NCI-H345 (cell line): ENCODE measurements at places on chromosomes 12 and 14.
A peak's percentile ranks its signal among the peaks of the same experiment; 100 is the strongest.

DNA sequence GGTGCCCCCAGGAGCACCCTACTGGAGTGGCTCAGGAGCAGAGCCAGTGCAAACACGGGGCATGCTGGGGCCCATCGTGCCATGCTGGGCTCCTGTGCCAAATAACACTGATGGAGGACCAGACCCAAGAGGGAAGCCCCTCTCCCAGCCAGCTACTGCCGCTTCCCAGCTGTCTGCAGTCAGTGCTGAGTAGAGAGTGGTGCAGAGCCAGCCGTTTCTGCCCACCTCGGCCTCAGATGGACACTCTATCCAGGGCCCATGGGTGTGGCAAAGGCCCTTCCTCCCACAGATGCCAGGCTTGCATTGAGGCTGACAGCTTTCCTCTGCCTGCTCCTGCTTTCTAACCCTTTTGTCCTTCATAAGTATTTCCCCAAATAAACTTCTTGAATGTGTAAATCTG is 13.2 kb downstream of the CLBA1 start:
- peak; percentile 83 for DNase-seq

- DNase-seq = peak; percentile 89
Observed at GRCh38 chr14:37262649-37263048, 64.9 kb downstream of the MIPOL1 start.

GRCh38 chr14:76498976-76499375 is 123.0 kb downstream of the ESRRB start:
- no peak for DNase-seq

DNA sequence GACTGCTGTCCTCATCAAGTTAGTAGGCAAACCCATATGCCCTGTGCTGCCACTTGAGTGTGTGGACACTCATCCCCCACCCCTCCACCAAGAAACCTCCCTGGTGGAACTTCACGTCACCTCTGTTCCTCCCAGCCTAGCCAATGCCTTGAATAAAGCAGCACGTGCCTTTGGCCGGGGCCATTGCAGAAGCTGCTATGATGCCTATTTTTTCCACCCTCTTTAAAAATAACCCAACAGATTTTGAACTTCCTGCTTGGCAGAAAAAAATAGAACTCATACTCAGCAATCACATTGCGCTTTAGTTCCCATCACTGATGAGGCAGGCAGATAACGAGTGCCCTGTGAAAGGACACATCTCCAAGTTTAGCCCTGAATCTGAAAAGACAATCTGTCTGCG is 23.1 kb upstream of the PWP1 start:
- DNase-seq = no peak

DNA sequence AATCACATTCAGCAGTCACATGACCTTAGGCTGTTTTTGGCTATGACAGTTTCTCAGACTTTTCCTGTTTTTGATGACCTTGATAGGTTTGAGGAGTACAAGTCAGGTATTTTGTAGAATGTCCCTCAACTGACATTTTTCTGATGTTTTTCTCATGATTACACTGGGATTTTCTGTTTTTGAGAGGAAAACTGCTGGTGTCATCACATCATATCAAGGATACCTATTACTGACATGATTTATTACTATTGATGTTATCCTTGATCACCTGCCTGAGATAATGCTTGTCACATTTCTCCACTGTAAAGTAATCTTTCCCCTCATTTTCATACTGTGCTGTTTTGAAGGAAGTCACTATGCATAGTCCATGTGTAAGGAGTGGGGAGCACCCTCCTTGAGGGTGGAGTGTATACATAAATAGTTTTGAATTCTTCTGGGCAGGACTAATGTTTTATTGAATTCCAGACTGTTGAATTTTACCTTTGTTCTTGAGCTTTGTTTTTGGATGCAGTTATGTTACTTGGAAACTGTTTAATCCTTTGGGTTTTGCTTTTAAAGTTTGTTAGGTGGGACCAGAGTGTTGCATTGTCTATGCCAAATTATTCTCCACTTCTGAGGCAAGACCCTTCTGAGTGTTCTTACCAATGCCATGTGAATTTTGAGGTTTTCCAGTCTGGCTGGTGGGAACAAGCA is 444.5 kb upstream of the FAR2 start:
- DNase-seq = no peak
